GM23248 (cell line): ENCODE measurements at places on chromosomes 2 and 18. TPM values are rescaled to one million over a fixed set of nuclear protein-coding genes. Genes with fewer than 3 reads are reported as not detected.

IL1B gene
- total RNA-seq = 0.86 and 3.8 TPM in 2 replicates

LRATD1 gene
- total RNA-seq = 0.63 and 1.2 TPM in 2 replicates

VPS4B gene
- total RNA-seq = 42.4 and 45.5 TPM in 2 replicates

TMEM37 gene
- total RNA-seq = 1.8 TPM in 1 of 2 replicates, not detected in the other

POU3F3 gene
- not detected in 2 replicates for total RNA-seq

ADCYAP1 gene
- not detected in 2 replicates for total RNA-seq

SLC38A11 gene
- total RNA-seq = not detected in 2 replicates

DNA sequence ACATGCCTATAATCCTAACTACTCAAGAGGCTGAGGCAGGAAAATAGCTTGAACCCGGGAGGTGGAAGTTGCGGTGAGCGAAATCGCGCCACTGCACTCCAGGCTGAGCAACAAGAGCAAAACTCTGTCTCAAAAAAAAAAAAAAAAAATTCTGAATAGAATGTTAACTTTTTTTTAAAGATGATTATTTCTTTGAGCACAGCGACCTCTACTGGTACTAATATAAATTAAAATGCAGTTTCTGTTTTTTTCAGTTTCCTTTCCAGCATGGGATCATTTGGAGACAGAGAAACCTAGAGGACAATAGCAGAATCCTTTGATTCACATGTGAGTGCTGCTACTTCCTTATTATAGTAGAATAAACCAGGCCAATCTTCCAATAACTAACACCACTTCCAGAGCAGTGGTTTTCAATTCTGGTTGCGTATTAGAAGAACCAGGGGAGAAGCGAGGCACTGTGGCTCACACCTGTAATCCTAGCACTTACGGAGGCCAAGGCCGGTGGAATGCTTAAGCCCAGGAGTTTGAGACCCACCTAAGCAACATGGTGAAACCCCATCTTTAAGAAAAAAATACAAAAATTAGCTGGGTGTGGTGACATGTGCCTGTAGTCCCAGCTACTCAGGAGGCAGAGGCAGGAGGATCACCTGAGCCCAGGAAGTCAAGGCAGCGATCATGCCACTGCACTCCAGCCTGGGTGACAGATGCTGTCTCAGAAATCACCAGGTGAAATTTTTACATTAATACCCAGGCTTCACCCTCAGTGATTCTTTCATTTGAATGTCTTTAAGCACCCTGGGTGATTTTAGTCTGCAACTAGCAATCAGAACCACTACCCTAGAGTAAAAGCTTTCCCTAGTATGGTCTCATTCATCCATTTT lies 10.1 kb downstream of the SRSF7 start:
- peak; percentile 69 for DNase-seq

DNA sequence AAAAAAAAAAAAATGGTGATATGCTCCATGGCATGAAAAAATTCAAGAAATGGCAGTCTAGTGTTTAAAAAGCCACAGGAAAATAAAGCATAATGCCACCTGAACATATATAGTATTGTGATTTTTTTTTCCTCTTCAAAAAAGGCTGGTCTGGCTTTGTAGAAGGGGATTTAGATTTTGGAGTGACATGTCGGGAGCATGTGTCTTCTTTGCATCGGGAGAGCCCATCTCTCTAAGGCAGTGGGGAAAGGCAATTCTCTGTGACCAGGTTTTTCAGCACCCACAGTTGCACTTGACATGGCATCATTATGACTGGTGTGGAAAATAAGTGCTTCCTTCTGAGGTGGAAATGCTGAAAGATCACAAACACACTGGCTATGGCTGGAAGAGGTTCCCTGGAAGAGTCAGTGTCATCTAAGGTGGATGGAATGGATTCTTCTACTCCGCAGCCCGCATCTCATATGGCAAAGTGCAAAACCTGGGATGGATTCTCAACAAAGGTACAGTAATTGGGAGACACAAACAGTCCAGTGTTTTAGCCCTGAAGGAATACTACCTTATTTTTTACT lies 172.5 kb downstream of the AGAP1 start:
- peak; percentile 79 for DNase-seq

GRCh38 chr2:58796239-58796910 lies 555.2 kb upstream of the FANCL start:
- no peak for DNase-seq

DNA sequence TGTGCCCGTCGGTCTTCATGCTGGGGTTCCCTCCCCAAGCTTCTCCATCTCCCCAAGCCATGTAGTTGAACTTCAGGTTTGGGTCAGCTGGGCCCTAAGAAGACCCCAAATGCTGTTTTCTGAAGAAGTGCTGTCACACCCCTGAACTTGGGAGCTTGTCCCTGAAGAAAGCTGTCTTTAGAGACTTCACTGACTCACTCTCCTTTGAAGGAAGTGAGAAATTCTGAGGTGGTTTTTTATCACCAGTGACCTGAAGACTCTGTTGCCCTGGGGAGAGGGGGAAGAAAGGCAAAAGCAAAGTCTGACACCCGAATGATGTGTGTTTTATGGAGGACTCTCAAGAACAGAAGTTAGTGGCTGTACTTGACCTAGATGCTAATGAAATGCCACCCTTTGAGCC lies 83.6 kb upstream of the BCL2L11 start:
- no peak for DNase-seq

DNA sequence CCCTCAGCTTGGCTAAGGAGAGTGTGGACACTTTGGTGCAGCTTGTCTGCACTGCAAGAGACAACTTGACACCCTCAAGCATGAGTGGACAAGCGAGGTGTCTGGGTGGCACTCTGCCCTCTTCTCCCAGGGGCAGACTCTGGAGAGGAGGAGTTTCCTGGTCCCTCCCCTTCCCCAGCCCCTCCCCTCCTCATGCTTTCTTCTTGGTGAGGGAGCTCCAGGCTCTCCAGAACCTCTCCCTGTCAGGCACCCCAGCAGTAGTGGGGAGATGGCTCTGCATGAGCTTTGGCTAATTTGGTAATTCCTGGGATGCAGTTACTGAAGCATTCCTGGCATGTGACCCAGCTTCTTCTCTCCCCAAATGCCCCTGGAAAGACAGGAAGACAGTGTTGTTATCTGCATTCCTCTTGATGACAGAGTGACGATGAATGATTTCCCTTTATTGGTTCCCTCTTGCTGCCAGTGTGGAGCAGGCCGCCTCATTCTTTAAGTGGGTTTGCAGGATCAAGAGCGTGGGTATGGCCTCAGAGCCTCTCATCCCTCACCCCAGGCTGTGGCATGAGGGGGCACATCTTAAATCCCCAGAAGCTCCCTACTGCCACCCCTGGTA lies 89.2 kb downstream of the STPG4 start:
- DNase-seq = peak; percentile 94

GRCh38 chr2:53859206-53860181 lies at the start of gene GPR75:
Gene GPR75, minus strand, starts transcription at chr2:53859967. Its CDS starts 5,211 bp downstream, at chr2:53854756.
- DNase-seq = peak; percentile 76

DNA sequence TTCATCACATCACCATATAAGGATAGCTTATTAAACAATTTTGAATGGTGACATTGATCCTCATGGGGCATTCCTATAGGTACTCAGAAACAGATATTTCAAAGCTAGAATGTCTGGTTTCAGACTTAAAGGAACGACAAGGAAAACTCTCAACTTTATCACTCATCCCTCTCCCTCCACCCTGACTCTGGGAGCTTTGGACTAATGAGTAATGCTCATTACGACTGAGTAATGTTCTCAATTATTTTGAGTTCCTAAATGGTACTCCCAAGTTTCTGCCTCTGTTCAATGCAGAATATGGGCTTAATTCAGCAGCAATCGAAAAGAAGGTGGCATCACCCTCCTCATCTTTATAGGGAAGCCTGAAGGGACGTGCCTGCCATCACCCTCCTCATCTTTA lies 43.4 kb downstream of the RFX8 start:
- DNase-seq = peak; percentile 73

GRCh38 chr18:7896161-7896560 lies 329.0 kb downstream of the PTPRM start:
- no peak for DNase-seq
